Activated T-cell treated with anti-CD3 and anti-CD28 coated beads, Interleukin-2, amount 50 U/mL, for 48 hours (primary cell): ENCODE measurements at places on chromosomes 2 and 18.

GRCh38 chr2:10009811-10010781, 33.3 kb upstream of the KLF11 start:
- DNase-seq = no peak

GRCh38 chr18:37274309-37275236, 291.0 kb downstream of the CELF4 start:
- DNase-seq = no peak

GRCh38 chr2:222939208-222939856, 78.5 kb downstream of the ACSL3 start:
- DNase-seq = peak; percentile 75

GRCh38 chr2:238203973-238204683, 633 bp upstream of the ILKAP start:
- no peak for DNase-seq

DNA sequence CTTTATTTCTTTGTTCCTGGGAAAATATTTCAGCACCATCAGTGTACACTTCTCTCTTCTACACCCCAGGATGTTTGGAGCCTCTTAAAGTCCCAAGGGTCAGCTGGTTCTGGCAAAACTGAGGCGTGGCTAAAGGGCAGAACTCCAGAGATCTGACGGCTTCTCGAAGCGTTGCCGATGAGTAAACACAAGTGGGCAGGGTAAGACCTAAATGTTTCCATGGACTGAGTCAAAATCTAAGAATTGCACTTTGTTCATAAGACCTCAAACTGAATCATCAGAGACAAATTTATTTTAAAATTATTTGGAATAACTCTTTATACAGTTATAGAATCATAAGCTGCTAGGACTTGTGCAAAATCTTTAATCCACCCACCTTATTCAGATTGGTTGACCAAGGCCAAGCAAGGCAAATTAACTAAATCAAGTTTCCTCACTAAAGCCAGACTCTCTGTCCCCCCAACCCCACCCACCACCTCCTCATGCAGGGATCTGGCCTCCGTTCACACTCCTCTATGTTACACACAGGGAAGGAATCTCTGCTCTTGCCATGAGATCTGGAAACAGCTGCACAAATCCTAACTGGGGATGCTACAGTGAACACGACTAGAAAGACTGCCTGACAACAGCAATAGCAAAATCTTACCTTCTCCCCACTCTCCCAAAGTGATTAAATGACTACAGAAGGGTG, 342.6 kb upstream of the KLHL29 start:
- DNase-seq = no peak

GRCh38 chr2:218218268-218219185, 1.5 kb downstream of the ARPC2 start:
- DNase-seq = no peak

DNA sequence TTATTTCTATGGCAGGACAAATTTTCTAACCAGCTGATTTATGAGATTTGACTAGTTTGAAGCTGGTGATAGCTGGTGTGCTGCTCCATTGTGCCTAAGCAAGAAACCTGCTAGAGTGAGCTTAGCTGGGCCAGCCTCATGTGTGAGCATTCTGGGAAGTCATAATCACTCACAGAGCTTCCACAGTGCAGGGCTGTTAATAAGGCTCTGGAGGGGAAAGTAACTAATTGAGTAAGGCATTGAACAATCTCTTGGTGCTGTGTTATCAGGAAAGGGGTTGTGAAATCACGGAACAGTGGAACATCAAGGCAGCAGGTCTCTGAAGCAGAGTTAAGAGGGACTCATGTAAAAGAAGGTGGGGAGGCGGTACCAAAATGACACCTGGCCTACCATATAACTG, 772.6 kb downstream of the MBD2 start:
- no peak for DNase-seq

GRCh38 chr2:176246331-176246730, 22.9 kb upstream of the MTX2 start:
- DNase-seq = no peak

- DNase-seq = no peak
Observed at GRCh38 chr2:158539176-158540005, 82.6 kb downstream of the PKP4 start.

DNA sequence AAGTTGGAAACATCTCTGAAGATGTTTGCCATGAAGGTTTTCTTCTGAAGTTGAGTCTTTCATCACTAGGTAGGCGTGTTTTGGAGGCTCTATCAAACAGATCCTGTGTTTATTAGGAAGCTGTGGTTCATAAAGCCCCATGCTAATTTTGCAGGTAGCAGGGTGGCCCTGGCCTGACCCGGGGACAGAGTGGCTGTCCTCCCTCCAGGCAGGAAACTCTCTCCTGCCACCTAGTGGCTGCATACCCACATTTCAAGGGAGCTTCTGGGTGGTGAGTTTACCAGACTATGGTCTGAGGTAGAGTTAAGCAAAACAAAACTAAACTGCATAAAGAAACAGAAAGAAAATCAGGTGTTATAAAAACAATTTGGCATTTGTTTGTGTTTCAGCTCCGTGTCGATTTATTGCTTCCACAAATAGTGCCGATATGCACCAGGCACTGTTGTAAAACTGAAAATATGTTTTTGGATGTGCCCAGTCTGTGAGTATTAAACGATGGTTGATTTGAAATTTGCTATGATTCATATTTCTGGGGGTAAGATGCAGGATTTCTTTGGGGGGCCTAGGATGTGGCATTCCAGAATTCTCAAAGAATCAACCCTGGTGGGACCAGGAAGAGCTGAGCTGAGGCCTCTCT, 26.0 kb upstream of the IL37 start:
- DNase-seq = peak; percentile 84

GRCh38 chr2:10180229-10180628, 57.7 kb downstream of the RRM2 start:
- no peak for DNase-seq

DNA sequence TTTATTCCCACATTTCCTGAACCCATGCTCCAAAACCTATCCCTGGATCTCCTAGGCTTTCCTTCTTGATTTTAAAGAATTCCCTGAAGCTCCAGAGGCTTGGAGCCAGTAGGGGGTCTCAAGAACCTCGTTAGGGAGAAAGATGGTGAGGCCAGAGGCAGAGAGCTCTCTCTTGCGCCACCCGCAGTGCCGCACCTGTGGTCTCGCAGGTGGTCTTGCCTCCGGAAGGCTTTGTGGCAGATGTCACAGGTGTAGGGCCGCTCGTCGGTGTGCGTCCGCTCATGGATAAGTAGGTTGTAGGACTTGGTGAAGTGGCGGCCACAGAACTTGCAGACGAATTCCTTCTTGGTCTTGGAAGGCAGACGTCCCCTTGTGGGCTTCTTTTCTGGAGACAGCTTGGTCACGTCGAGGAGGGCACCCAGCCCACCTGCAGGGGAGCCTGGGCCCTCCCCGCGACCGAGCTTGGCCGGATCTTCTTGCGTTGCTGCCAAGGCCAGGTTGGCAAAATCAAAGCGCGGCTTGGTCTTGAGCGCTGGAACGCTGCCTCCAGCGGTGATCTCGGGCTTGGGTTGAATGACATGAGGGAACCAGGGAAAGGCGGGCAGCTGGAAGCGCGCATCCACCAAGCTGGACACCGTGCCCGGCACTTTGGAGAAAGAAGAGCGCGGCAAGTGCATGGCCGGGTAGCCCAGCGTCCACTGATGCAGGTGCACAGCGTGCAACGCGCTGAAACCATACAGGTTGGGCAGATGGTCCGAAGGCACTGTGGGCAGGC, 5.3 kb downstream of the OSR1 start:
- no peak for DNase-seq

DNA sequence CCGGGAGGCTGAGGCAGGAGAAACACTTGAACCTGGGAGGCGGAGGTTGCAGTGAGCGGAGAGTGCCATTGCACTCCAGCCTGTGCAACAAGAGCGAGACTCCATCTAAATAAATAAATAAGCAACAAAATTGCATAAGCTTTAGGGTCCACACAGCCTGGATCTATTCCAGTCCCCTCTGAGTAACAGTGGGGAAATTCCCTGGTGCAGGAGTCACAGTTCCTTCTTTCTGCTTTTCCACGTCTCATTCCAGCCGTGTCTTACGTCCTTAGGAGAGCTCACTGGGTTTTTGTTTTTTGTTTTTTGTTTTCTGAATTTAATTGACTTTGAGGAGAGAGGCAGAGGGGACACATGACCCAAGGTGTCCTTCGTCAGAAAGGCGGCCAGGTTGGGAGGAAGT, 44.6 kb downstream of the B3GNT2 start:
- DNase-seq = no peak

DNA sequence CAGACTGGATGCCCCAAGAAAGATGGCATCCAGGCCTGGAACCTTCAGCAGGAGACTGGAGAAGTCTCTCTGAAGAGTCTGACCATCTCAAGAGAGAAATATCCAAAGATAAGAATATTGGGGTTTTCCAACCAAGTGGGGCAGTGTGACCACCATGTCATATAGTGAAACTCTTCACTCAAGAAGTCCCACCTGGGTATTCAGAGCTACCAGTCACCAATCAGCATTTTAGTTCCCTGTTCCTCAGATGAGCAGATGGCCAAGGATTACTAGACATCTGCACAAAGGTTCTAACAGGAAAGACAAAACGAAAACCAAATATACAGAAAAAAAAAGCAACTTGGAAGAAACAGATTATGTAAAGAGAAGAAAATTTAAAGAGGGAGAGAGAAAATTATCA, 38.5 kb upstream of the CXCR4 start:
- no peak for DNase-seq

DNA sequence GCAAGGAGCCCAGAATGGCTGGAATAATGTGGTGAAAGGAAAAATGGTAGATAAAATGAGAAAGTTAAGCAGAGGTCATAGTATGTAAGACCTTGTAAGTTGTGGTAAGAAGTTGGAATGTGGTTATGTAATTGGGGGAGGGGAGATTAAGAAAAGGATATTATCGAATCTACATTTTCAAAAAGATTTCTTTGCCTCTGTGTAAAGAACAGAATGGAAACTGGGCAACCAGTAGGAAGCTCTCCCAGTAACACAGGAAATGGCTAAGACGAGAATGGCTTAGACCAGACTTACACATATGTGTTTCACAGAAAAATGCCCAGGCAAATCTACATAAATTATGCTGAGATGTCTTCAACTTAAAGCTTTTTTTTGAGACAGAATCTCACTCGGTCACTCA, 13.2 kb downstream of the MEMO1 start:
- DNase-seq = no peak

GRCh38 chr2:89851583-89851905, 1160.1 kb downstream of the RPIA start:
- DNase-seq = no peak

- no peak for DNase-seq
Observed at GRCh38 chr18:23450022-23450421, 3.1 kb upstream of the RIOK3 start.

DNA sequence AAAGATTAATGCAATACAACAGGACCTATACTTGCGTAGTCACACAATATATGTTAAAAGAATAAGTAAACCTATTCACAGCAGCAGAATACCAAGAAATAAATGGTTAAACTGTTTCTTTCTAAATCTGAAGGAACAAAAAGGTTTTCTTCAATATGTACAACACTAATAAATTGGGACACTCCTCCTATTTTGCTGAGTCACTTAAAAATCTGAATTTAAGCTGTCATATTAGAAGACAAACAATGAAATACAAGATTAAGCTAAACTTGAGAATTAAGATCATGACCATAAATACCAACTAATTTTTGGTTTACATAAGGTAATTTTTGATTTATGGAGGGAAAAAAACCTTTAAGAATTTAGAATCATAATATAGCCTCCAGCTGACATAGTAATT, 92.8 kb downstream of the ARHGEF33 start:
- no peak for DNase-seq

GRCh38 chr18:68148863-68149262, 566.0 kb downstream of the TMX3 start:
- no peak for DNase-seq

DNA sequence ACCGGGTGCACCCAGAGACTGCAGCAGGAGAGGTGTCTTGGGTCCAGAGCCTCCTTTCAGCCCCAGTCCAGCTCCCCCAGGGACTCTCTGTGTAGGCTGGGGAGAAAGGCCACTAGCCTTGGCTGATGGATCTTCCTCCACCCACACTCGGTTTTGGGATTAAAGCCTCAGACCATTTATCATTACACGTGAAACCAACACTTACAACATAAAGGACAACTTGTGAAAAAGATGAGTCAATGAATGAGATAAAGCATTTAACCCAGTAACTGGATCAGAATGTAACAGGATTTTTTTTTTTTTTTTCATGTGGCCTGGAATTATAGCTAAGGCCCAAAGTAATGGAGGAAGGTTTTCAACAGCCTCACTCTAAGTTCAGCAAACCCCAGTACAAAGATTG, 32.1 kb downstream of the NAT8 start:
- no peak for DNase-seq

DNA sequence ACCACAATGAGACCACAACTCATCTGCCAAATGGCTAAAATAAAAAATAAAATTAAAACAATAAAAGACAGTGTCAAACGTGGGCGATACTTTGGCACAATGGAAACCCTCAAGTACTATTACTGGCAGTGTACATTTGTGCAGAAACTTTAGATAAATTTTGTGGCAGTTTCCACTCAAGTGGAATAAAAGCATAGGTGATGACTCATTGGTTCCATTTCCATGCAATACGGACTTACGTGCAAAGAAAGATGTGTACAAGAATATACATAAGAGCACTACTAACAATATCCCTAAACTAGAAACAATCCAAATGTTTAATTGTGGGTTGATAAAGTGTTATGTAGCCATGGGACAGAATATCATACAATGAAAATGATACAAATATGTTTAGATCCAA, 259.0 kb upstream of the HNMT start:
- DNase-seq = no peak

GRCh38 chr2:164145093-164145987, 409.5 kb upstream of the FIGN start:
- DNase-seq = no peak

DNA sequence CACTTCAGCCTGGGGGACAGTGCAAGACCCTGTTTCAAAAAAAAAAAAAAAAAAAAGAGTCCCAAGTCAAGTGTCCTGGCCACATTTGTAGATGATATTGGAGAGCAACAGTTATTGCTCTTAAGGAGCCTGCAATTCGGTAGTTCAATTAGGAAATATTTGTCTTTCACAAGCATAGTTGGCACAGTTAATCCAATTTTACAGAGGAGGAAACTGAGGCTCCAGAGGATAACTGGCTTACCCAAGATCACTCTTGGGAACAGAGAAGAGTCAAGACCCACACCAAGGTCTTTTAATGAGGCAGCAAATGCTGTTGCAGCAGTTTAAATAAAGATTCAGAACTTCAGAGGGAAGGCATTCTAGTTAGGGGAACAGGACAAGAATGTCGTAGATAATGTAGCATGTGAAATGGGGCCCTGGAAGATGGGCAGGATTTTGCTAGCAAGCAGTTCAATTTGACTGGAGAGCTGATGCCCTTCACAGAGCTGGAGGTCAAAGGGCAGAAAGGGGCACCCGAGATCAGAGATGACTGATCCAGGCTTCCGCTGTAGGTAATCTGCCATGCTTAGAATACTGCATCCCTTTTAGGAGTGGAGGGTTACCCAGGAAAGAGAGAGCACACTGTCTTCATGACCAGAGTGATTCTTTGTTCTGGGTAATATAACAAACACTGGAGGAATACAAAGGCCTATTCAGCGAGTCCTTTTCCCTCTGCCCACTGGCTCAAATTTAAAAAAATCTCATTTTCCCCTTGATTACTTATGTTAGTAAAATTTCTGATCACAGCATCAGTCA, 3.0 kb downstream of the NPC1 start:
- no peak for DNase-seq

GRCh38 chr2:27537287-27537686, 40.6 kb downstream of the GCKR start:
- DNase-seq = no peak

- no peak for DNase-seq
Observed at GRCh38 chr2:188940171-188940570, 34.0 kb upstream of the COL3A1 start.
